8988T (cell line): ENCODE measurements at places on chromosomes 7 and 10.

DNA sequence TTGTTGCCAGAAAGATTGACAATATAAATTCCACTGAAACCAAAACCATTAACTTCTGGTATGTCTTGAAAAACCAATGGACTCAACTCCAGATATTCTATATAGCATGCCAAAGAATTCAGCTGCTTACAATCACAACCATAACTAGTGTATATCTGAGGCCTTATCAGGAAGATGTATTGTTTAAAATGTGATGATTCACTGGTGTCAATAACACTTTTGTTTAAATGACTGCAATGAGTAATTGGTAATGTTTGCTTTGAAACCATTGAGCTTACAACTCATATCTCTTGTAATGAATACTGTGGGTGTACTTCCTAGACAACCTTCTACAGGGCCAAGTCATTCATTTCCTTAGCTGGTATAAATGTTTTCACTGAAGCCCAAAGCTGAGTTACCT, 727.9 kb upstream of the KCND2 start:
- no peak for DNase-seq

GRCh38 chr7:1604383-1604782, 34.6 kb upstream of the PSMG3 start:
- no peak for DNase-seq

GRCh38 chr7:71616217-71616616, 484.3 kb downstream of the GALNT17 start:
- DNase-seq = no peak

GRCh38 chr10:87054373-87055295, 34.5 kb downstream of the FAM25A start:
- no peak for DNase-seq

GRCh38 chr10:11573497-11573896, 38.0 kb downstream of the USP6NL start:
- DNase-seq = no peak

DNA sequence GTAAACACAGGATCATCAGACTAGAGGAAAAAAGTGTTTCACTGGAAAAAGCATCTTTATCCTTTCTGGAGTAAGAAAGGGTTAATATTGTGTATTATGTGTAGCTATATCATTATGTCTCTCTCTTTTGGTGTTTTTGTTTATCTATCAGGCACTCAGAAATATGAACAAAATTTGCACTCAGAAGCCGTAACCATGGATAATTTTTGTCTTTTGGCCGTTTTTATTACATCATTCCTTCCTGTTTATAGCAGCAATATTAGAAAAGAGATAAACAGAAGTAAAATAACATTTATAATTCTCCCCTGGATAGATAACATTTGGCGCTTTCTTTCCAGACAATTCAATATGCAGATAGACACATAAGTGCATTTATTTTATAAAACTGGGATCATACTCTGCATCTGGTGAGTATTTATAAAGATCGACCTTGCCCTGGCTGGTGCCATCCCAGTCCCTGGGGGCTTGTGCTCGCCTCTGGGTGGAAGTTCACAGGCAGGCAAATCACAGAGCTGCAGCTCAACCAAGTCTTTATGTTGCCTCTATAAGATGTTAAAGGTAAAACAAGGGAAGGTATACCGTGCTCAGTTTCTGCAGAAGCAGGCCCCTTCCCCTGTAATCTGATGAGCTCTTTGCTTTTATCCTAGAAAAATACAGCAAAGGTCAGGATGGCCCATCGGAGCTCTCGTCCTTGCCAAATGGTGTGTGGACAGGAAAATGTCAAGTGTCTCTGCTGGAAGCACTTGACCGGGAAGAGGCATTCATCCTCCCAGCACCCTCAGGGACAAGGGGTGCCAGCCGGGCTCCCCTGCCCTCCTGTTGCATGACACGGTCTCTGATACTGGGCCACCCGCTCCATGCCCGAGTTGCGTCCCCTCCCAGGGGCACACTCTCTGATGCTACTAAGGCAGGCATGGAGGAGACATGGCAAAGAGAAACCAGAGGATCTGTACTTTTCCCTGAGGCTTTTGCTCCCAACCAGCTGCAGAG, 43.9 kb downstream of the PYROXD2 start:
- no peak for DNase-seq

GRCh38 chr7:47887016-47887640, 61.1 kb downstream of the PKD1L1 start:
- no peak for DNase-seq

DNA sequence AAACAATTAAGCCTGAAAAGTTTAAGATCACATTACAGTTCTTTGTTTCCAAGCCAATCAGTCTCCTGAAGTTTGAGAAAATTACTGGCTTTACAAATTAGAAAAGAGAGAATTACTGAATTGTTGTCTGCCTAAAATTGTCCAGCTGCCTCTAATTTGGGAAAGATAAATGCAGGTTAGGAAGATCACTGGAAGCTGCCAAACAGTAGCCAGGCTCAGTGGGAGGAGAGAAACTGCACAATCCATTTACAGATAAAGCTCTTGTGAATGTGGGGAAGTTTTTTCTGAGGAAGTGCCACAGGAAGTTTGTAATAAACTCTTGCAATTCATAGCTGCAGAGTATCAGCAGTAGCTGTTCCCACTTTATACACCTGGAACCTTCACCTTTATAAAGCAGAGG, 100.7 kb downstream of the IQUB start:
- DNase-seq = no peak

- DNase-seq = no peak
Measured at GRCh38 chr10:127909716-127910463, 3.0 kb downstream of the PTPRE start.

DNA sequence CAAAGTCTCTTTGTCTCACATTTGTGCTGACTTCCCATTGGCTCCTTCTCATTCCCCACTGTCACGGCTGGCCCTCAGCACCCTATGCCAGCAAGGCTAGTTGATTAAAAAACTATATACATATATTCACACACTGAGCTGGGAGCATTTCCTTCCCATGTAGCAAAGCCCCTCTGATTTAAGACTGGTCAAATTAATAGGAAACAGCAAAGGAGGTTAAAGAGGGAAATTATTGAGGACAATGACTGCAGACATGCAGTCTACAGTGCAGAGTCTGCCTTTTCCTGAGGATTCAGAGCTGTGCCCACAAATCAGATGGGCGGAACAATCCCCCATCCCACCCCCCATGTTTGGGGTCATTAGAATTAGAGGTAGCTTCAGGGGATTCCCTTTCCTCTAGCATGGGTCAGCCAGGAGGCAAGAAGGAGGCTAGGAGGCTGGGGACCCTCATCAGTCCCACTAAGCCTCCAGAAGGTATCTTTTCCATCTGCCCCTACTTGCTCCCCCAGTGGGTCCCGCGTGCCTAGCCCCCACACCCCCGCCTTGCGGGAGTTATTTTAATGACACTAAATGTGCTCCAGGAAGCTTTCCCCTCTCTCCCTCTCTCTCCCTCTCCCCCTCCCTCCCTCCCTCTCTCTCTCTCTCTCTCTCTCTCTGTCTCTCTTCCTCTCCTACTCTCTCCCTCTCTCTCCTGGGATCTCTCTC, 9.8 kb upstream of the DLX6 start:
- no peak for DNase-seq

DNA sequence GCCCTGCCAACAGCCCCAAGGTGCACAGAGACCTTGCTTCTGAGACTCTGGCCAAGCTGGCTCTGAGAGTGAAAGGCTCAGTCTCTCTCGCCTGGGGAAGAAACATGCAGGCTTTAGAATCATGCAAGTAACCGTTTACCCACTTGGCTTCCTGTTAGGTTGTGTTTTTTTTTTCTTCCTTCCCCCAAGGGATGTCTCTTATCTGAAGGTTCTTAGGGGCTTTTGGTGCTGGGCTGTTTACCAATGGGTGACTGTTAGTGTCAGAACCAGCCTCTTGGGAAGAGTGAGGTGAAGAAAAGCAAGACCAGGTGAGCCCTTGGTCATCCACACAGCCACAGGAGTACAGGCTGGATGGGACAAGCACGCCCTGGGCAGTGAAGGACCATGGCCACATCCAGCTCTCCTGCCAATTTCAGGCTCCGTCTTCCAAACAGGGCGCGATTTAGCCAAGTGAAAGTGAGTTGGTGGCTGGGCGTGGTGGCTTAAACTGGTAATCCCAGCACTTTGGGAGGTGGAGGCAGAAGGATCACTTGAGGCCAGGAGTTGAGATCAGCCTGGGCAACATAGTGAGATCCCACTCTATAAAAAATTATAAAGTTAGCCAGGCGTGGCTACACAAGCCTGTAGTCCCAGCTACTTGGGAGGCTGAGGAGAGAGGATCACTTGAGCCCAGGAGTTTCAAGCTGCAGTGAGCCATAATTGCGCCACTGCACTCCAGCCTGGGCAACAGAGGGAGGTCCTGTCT, 76.3 kb upstream of the CUX1 start:
- DNase-seq = no peak

DNA sequence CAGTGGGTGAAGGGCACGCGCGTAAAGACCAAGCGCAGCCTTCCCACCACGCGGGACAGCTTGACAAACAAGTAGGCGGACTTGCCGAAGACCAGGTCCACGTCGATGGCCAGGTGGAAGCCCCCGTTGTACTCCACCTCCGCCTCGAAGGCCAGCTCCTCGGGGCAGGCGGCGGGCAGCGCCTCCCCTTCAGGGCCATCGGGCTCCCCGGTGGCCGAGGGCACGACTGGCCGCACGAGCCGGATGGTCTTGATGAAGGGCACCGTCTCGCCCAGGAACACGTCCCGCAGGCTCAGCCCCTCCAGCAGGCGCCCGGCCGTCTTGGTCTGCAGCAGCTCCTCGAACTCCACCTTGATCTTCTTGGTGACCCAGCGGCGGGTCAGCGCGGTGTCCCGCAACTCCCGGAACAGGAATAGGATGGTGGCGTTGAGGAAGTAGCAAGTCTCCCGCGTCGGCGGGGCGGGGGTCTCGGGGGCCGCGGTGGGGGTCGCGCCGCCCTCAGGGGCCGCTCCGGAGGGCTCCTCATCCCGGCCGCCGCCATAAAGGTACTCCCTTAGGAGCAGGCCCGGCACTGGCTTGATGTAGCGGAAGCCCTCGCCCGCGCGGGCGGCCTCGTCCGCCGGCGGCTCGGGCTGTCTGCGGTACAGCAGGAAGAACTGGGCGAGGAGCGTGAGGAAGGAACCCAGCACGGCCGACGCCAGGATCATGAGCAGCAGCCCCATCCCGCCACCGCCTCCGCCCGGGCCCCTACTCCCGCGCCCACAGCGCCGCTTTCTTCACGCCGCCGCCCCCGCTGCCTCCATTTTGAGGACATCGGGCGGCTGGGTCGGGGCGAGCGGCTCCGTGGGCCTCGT, 507 bp downstream of the PDZD8 start:
- peak; percentile 32 for DNase-seq

GRCh38 chr10:120453319-120453718, 3.7 kb upstream of the PLPP4 start:
- no peak for DNase-seq

DNA sequence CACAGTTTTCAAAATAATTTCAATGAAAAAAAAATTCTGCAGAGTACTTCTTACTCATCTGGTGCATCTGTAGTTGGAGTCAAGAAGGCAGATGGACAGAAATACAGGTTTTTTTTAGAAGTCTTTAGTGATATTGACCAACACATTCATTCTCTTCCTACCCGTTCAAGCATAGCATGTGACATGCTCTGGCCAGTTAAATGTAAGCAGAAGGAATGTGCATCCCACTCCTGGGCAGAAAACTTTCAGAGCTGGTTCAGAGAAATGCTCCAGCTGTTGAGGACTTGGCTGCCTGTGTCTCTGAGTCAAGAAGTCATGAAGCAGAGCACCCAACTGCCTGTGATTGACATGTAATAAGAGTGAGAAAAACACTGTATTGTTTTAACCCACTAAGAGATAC, 665.3 kb upstream of the IGFBP3 start:
- DNase-seq = no peak
